ENCODE measurements at places on chromosomes 7 and 10.

DNA sequence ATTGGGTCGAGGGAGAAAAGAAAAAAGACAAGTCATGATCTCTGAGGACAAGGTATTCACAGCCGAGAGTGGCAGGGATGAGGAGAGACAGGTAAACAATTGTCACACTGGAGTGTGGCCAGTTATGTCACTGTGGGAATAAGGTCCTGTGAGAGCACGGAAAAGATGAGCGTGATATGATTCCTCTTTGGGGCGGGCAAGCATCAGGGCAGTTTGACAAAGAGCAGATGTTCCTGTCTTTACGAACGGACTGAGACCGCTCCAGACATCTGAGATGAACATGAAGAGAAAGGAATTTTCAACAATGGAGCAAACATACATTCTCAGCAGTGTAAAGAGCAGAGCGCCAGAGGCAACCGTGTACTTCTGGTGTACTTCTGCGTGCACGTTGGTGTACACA lies 278.1 kb downstream of the DPP6 start:
- no peak for DNase-seq
- H3K4me1 ChIP-seq = no peaks in the 10 kb centered on the region
- no peaks in the 10 kb centered on the region for H3K36me3 ChIP-seq
- H3K27me3 ChIP-seq = no peaks in the 10 kb centered on the region
- H3K4me3 ChIP-seq = no peak overlapping the region

- peaks cover 10% of the 10 kb centered on the region for H3K4me1 ChIP-seq
- no peaks in the 10 kb centered on the region for H3K27me3 ChIP-seq
- peak; percentile 45 for DNase-seq
- peaks cover 44% of the 10 kb centered on the region for H3K36me3 ChIP-seq
- H3K4me3 ChIP-seq = no peak overlapping the region
These were observed 14.4 kb downstream of the MYO1G start for GRCh38 chr7:44964384-44964830.

DNA sequence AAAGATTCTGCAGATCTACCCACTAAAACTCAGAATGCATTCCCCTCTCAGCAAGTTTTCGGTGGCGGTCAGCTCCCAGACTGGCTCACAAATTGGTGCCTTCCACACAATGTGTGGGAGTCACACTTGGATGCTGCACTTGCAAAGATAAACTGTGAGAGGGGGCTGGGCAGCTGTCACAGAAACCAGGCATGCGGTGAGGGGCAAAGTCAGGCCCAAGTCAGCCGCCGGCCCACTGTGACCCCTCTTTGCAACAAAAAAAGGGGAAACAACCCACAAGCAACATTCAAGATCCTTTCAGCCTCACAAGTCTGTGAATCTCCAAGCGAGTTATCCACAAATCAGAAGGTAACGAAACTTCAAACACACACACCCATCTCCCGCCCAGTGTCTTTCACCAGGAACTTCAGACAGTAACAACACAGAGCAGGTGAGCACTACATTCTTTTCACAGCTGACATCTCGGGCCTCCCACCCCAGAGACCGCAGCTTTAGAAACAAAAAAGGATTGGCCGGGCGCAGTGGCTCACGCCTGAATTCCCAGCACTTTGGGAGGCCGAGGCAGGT lies 32.0 kb downstream of the SNX8 start:
- H3K4me1 ChIP-seq = no peaks in the 10 kb centered on the region
- no peak overlapping the region for H3K27ac ChIP-seq
- no peaks in the 10 kb centered on the region for H3K36me3 ChIP-seq
- no peak overlapping the region for H3K4me3 ChIP-seq
- H3K27me3 ChIP-seq = no peaks in the 10 kb centered on the region
- no peak for DNase-seq

GRCh38 chr7:1290679-1291356 lies 58.1 kb downstream of the UNCX start:
- H3K27me3 ChIP-seq = no peaks in the 10 kb centered on the region
- no peak overlapping the region for H3K4me3 ChIP-seq
- no peak overlapping the region for H3K27ac ChIP-seq
- DNase-seq = no peak
- peaks cover 6% of the 10 kb centered on the region for H3K4me1 ChIP-seq
- no peaks in the 10 kb centered on the region for H3K36me3 ChIP-seq

DNA sequence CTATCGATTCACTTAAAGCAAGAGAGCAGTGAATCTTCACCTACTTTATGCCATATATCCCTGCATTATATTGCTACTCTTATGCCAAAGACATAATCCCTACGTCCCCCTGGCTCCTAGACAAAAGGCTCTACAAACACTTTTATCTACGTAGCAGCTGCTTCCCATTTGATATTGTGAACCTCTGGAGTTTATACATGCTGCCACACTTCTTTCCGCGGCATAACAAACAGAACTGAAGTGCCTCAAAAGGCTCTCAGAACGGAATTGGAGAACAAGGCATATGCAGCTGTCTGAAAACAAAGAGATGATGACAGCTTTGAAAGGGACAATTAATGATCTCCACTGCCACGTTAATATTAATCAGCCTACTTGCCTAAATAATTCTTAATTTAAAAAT lies 985.6 kb upstream of the LRRN3 start:
- no peaks in the 10 kb centered on the region for H3K36me3 ChIP-seq
- H3K27me3 ChIP-seq = no peaks in the 10 kb centered on the region
- no peak overlapping the region for H3K27ac ChIP-seq
- H3K4me3 ChIP-seq = no peak overlapping the region

- DNase-seq = no peak
- peaks cover 17% of the 10 kb centered on the region for H3K27me3 ChIP-seq
- H3K36me3 ChIP-seq = no peaks in the 10 kb centered on the region
- no peak overlapping the region for H3K27ac ChIP-seq
- H3K4me3 ChIP-seq = no peak overlapping the region
These were observed 20.7 kb downstream of the CREB5 start for GRCh38 chr7:28433039-28433438.

DNA sequence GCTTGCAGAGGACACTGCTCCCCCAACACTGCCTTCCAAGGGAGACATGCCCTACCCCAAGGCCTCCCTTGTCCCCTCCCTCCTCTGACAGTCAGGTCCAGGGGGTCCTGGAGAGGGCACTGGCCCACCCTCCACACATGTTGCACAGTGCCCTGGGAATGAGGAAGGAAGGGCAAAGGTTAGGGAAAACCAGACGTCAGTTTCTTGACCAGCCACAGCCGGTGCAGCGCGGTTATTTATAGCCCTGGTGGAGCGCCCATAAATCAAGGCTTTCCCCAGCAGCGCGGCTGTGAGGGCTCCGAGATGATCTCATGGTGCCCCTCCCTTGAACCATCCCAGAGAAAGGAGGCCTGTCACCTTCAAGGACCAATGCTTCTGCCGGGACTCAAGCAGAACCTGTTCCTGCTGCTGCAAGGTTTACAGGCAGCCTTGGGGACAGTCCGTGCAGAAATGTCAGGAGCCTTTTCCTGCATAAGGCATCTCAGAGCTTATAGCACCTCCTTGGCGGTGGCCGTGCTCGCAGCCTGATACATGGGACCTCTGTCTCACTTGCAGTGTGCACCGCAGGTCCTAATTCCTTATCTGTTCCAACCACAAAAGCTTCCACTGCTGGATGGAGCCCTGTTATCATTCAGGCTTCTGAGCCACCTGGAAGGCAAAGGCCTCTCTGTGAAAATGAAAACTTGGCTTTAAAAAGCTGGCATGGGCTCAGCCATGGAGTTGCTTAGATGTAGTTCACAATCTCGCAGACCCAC lies 127.3 kb downstream of the LHPP start:
- no peak overlapping the region for H3K27ac ChIP-seq
- no peaks in the 10 kb centered on the region for H3K4me1 ChIP-seq
- DNase-seq = no peak

- DNase-seq = no peak
- no peak overlapping the region for H3K4me3 ChIP-seq
- H3K27ac ChIP-seq = no peak overlapping the region
- no peaks in the 10 kb centered on the region for H3K27me3 ChIP-seq
- no peaks in the 10 kb centered on the region for H3K36me3 ChIP-seq
These were observed 860.6 kb upstream of the ZWINT start for GRCh38 chr10:57221674-57222073.

GRCh38 chr10:94403380-94404213 lies 1.3 kb downstream of the TBC1D12 start:
- H3K4me1 ChIP-seq = peaks cover 14% of the 10 kb centered on the region
- peaks cover 29% of the 10 kb centered on the region for H3K27me3 ChIP-seq
- DNase-seq = peak; percentile 13

- H3K4me1 ChIP-seq = no peaks in the 10 kb centered on the region
- H3K27ac ChIP-seq = no peak overlapping the region
- H3K4me3 ChIP-seq = no peak overlapping the region
- peaks cover under 1% of the 10 kb centered on the region for H3K27me3 ChIP-seq
These were observed 464.0 kb upstream of the ZMIZ1 start for GRCh38 chr10:78604721-78605120.

GRCh38 chr10:74008212-74008731 lies 10.4 kb downstream of the VCL start:
- H3K4me1 ChIP-seq = peaks cover 8% of the 10 kb centered on the region
- no peak overlapping the region for H3K4me3 ChIP-seq
- no peaks in the 10 kb centered on the region for H3K27me3 ChIP-seq
- DNase-seq = no peak
- H3K27ac ChIP-seq = no peak overlapping the region

DNA sequence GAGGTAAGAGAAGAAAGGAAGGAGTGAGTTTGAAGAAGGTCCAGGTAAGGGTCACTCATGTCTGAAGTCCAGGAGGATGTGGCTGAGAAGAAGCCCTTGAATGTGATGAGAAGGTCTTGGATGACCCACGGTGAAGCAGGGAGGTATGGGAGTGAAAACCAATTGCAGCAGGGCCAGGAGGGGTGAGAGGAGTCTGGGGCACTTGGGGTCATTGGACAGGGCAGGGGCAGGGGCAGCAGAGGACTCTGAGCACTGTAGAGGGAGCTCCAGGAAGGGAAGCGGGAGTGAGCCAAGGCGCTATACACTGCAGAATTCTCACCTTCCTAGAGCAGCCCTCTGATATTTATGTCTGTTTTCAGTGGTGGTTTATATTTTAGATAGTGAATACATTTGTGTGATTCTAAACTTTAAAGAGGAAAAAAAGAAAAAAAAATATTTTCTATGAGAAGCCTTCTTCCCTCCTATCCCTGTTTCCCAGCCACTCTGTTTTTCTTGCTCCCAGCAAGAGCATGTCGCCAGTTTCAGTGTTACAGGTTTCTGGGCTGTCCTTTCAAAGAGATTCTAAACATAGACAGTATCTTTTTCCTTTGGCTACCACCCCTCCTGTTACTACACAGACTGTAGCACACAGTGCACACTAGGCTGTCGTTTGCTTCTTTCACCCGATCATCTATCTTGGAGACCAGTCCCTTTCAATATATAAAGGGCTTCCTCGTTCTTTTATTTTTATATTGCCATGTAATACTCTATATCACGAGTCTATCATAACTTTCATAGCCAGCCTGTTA lies 24.5 kb downstream of the BLVRA start:
- H3K27ac ChIP-seq = no peak overlapping the region
- no peaks in the 10 kb centered on the region for H3K36me3 ChIP-seq
- peaks cover 3% of the 10 kb centered on the region for H3K4me1 ChIP-seq

GRCh38 chr7:14859267-14859666 lies 43.3 kb downstream of the DGKB start:
- H3K27ac ChIP-seq = no peak overlapping the region
- no peaks in the 10 kb centered on the region for H3K36me3 ChIP-seq
- H3K27me3 ChIP-seq = no peaks in the 10 kb centered on the region
- no peak overlapping the region for H3K4me3 ChIP-seq
- no peak for DNase-seq

GRCh38 chr10:82037076-82037475 lies 162.1 kb downstream of the NRG3 start:
- H3K27ac ChIP-seq = no peak overlapping the region
- H3K4me3 ChIP-seq = no peak overlapping the region
- no peaks in the 10 kb centered on the region for H3K27me3 ChIP-seq
- H3K4me1 ChIP-seq = no peaks in the 10 kb centered on the region
- no peak for DNase-seq

DNA sequence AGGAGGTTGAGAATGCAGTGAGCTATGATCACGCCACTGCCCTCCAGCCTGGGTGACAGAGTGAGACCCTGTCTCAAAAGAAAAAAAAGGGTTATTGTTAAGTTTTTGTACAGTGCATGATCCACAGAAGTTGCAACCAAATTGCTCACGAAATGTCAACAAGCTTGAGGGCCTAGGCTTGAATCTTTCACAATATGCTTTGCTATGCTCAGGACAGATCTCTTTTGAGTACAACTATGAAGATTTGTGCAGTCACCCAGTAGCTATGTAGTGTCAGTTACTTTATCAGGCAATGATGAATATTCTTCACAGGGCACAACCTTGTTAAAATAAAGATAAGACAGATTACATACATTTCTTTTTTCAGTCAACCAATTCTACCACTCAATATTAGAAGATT lies 109.2 kb downstream of the PRTFDC1 start:
- H3K36me3 ChIP-seq = no peaks in the 10 kb centered on the region
- DNase-seq = no peak
- H3K4me1 ChIP-seq = no peaks in the 10 kb centered on the region

DNA sequence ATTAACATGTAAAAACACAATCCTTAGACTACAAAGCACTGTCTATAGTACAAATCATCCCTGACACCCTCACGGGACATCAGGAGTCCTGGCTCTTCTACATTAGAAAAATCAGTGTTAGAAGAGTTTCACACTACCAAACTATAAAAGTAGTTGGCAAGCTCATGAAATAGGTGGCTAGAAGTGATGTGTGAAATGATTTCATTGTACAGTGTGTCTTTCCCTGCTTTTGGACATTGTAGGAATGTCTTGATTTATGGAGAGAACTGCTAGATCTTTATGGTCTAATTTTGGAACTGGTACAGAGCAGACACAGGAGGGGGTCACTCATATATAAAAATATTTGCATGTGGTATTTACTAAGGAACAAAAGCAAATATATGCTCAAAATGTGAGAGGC lies 33.2 kb downstream of the SEMA3A start:
- no peaks in the 10 kb centered on the region for H3K27me3 ChIP-seq
- H3K4me1 ChIP-seq = no peaks in the 10 kb centered on the region
- no peak overlapping the region for H3K4me3 ChIP-seq
- H3K36me3 ChIP-seq = no peaks in the 10 kb centered on the region

- peaks cover 38% of the 10 kb centered on the region for H3K36me3 ChIP-seq
- H3K4me3 ChIP-seq = no peak overlapping the region
- no peak for DNase-seq
- no peak overlapping the region for H3K27ac ChIP-seq
These were observed 42.9 kb upstream of the TMEM168 start for GRCh38 chr7:112833082-112833481.

DNA sequence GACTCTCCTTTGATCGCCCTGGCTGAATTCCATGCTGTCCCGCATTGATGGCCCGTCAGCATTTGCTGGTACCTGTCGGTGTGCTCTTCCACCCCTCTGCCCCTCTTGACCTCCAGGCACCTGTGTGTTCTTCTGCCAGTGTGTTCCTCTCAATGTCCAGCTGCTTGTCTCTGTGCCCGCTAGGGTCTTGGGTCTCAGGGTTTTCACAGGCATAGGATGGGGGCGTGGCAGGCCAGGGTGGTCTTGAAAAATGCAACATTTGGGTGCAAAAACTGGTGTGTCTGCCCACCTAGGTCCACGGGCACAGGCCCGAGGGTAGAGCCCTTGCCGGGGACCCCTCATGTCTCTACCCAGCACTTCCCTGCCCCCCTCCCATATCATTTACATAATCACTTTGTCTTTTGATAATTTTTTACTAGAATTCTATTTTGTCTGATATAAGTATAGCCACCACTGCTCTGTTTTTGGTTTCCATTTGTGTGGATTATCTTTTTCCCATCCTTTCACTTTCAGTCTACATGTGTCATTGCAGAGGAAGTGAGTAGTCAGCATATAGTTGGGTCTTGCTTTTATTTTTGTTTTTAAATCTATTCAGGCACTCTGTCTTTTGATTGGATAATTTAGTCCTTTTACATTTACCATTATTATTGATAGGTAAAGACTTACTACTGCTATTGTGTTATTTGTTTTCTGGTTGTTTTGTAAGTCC lies 46.6 kb upstream of the ADRA2A start:
- H3K4me3 ChIP-seq = no peak overlapping the region
- H3K27ac ChIP-seq = no peak overlapping the region
- no peaks in the 10 kb centered on the region for H3K27me3 ChIP-seq
- DNase-seq = no peak
- H3K36me3 ChIP-seq = no peaks in the 10 kb centered on the region
- no peaks in the 10 kb centered on the region for H3K4me1 ChIP-seq

All from CD4-positive, CD25-positive, alpha-beta regulatory T cell (primary cell).